Diencephalon (tissue), 1 donor: ENCODE measurements at places on chromosomes 5 and 9. TPM values are rescaled to one million over a fixed set of nuclear protein-coding genes. Genes with fewer than 3 reads are reported as not detected.

The TAF11L11 gene
- not detected for total RNA-seq

The TMEM167A gene
- total RNA-seq, result 197 TPM

The SPAG8 gene
- total RNA-seq, result 8.3 TPM

The RNF208 gene
- total RNA-seq, result 1.8 TPM

The HK3 gene
- total RNA-seq, result 1.2 TPM

The SPATA31C1 gene
- not detected for total RNA-seq

The ANKRD33B gene
- 1.8 TPM for total RNA-seq

The FOXI1 gene
- not detected for total RNA-seq

The RAB3C gene
- 230 TPM for total RNA-seq

The PCDHB12 gene
- total RNA-seq, result 15.5 TPM

The PCDHGA9 gene
- total RNA-seq, result 14.3 TPM

The ADAMTS16 gene
- total RNA-seq, result 3.5 TPM
